ENCODE measurements at places on chromosomes 16 and 17. TPM values are rescaled to one million over a fixed set of nuclear protein-coding genes. Genes with fewer than 3 reads are reported as not detected.

PDILT gene
- total RNA-seq, result not detected

TPSG1 gene
- total RNA-seq, result not detected

CD300A gene
- 50.3 TPM for total RNA-seq

MYH1 gene
- total RNA-seq, result not detected

RAP1GAP2 gene
- total RNA-seq, result 19.7 TPM

TMC7 gene
- not detected for total RNA-seq

TAT gene
- not detected for total RNA-seq

KRT24 gene
- not detected for total RNA-seq

TVP23A gene
- total RNA-seq, result 0.32 TPM

CACNG5 gene
- total RNA-seq, result not detected

All from T-helper 1 cell treated with Interleukin-12 subunit alpha and Interleukin-12 subunit beta and Interleukin-4 antibody, amounts not matched to agents 30 ng/mL and 1 ng/mL, for 36 hours (primary cell).